ENCODE measurements at places on chromosomes 13 and 19.

GRCh38 chr13:22748866-22749577, 431.8 kb upstream of the SGCG start:
- DNase-seq = no peak

- DNase-seq = no peak
These were observed 80.9 kb upstream of the DOCK9 start for GRCh38 chr13:99058527-99059495.

DNA sequence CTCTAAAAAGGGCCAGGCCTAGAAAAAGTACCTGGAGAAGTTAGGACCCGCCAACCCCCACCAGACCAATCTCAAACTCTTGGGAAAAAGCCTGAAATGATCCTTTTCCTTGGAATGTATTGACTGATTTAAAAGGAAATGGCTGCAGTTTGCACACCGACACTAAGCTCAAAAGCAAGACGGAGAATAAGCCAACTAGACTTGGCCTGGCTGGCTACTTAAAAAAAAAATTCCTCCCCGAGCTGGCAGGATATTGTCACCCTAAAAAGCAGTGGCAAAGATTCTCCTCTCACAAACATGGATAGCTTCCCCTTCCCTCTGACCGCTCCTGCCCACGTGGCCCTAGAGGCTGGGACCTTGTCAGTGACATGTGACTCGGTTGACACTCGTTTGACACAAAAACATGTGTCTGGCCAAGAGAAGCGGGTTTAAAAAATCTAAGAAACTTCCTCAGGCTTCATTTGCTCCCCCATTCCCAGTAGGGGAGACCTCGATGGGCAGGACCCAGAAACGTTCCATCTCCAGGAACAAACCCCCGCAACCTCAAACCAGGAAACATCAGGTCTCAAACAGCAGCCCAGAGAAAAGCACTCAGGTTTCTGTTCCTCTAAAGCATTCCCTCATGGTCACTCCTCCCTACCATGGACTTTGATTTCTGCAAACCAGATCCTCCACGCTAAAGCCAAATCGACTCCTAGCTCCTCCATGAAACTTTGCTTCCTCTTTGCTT, 1.3 kb downstream of the RFX1 start:
- no peak for DNase-seq

GRCh38 chr19:41903193-41903953, 20.4 kb downstream of the ARHGEF1 start:
- no peak for DNase-seq

- no peak for DNase-seq
These were observed 19.4 kb downstream of the MLLT1 start for GRCh38 chr19:6260376-6260775.

GRCh38 chr13:99208185-99208584, 7.5 kb downstream of the UBAC2 start:
- no peak for DNase-seq

DNA sequence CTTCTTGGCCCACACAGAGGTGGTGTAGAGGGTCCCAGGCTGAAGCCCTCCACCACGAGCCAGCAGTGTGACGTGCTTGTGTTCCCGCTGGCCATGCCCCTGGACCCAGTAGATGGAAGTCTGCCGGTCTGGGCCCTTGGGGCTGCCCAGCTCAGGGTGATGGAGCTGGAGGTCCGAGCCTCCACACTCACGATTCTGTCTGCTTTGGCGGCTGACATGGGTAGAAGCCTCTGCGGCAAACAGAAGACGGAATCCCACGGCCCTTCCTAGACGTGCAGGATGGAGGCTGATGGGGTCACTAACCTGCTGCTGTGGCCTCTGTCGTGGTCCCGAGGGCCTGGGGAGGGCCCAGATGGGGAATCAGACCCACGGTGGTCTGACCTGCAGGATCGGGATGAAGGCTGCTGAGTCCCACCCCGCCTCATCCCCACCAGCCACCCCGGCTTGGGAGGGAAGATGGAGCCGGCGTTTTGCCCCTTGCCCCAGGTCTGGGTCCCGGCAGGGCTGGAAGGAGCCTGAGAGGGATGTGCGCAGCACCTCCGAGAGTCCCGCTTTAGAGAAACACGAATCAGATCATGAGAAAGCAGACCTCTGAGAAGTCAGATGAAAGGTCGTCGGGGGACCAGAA, 4.4 kb downstream of the TMEM86B start:
- DNase-seq = no peak

DNA sequence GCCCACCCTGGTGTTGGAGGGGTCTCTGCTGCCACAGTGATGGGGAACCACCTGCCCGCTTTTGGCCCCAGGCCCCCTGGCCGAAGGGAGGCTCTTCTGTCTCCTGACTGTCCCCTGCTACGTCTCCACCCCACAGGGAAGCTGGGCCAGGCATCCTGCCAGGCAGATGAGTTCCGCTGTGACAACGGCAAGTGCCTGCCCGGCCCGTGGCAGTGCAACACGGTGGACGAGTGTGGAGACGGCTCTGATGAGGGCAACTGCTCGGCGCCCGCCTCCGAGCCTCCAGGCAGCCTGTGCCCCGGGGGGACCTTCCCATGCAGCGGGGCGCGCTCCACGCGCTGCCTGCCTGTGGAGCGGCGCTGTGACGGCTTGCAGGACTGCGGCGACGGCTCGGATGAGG, 11.0 kb downstream of the LRP3 start:
- DNase-seq = no peak

DNA sequence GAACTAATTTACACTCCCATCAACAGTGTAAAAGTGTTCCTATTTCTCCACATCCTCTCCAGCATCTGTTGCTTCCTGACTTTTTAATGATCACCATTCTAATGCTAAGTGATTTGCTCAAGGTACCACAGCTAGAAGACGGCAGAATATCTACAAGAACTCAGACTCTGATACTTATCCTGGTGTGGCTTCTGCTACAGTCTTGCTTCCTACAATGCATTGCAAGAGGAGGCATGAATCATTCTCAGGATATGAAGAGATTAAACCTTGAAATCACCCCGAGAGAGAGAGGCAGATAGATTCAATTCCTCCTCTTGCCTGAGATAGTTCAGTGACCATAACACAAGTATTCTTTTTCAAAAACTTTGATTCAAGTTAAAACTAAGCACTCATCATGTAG, 306.4 kb downstream of the TBC1D4 start:
- DNase-seq = no peak

DNA sequence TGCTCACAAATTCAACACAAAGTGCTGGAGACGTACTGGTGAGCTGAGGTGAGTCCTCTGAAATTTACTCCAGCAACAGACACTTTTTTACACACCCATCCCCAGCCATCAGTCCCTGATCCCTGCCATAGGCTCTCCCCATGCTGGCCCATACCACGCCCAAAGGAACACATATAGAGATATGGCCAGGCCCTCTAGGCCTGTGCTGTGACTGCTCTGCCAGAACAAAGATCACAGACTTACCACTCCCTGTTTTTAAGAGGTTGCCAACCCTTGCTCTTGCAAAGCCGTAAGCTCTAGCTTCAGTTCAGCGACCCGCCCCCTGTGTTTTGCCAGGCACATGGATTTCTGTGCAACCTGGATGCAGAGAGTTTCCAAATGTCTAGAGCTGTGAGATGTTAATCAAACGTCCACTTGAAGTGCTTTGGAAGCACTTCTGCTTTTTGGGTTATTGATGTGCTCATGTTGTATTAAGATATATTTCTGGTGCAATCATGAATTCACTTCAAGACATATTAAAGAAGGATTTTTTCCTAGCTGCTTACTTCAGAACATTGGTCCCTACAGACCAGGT, 59.7 kb downstream of the DLEU7 start:
- no peak for DNase-seq

GRCh38 chr13:22112956-22113745, 442.3 kb downstream of the FGF9 start:
- no peak for DNase-seq

DNA sequence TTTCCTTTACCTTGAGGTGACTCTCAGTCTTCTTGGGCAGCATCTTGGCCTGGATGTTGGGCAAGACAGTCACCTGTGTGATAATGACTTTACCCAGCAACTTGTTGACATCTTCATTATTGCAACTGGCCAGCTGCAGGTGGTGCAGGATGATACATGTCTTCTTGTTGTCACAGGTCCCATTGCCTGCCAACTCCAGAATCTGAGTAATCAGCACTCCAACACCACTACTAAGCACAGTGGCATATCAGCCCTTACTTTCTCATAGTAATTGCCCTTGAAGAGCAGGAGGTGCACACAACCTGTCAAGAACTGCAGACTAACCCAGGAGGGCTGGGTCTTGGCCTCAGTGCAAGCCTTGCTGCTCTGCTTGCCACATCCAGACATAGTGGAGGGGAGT, 57.8 kb downstream of the CCNA1 start:
- no peak for DNase-seq

DNA sequence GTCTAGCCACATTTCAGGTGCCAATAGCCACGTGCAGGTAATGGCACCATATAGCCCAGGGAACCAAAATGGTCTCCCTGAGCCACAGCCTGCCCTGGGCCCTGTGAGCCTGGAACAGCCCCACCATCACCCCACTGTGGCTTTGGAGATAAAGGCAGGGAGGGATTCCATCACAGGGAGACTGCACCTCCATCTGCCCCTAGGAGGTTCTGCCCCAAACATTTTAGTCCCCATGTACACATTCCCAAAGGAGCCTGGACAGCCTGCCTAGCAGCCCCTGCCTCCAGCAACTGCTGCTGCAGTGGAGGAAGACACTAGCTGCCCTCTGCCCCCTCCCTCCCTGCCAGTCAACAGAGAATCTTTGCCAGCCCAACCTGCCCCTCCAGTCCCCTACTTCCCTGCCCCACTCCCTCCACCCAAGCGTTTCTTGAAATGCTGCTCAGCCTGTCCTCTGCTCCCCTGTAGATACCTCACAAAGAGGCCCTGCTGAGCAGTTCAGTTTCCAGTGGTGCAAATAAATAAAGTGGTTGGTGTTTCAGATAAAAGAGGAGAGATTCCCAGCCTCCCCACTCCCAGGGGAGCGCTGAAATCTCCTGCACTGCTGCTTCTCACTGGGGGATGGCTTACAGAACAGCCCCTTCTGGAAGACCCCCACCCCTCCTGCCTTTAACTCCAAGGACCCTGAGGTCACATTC, 921.8 kb downstream of the UQCRFS1 start:
- no peak for DNase-seq

- no peak for DNase-seq
These were observed 35.4 kb downstream of the COLGALT1 start for GRCh38 chr19:17590866-17591265.

GRCh38 chr19:10776900-10777650, 58.9 kb downstream of the TMED1 start:
- DNase-seq = no peak

- no peak for DNase-seq
These were observed 525.9 kb downstream of the GPC6 start for GRCh38 chr13:93752541-93752940.

- DNase-seq = no peak
These were observed 10.7 kb downstream of the PTPRH start for GRCh38 chr19:55198651-55199050.

DNA sequence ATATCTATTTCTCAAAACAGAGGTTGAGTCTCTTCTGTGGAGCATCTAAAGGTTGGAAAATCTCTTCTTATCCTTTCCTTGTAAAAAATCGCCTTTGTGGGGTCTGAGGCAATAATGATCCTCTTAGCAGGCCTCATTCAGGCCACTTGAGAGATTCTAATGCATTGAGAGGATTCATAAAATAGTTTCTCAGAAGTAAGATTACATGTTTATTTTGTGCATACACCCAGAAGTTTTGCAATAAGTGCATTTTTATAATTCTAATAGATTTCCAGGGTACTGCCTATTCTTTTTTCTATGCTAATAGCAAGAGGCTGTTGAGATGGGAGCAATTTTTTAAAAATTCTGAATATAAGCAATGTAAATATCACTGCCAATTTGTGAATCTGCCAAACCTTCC, 342.2 kb upstream of the KLF12 start:
- DNase-seq = no peak

- DNase-seq = peak; percentile 48
These were observed 52.9 kb downstream of the OR10H4 start for GRCh38 chr19:16001481-16002312.

DNA sequence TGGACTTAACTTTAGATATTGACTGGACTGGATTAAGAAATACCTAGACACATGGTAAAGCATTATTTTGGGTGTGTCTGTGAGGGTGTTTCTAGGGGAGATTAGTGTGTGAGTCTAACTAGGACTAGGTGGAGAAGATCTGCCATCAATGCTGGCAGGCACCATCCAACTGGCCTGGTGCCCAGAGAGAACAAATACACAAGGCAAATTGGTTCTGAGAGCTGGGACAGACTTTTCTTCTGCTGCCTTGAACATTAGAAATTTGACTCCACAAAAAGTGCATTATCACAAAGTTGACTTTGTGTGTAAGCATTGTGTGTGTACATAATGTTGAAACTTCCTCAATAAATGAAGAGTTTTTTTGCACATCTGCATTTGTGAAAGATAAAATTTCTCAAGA, 522.1 kb downstream of the SUCLA2 start:
- DNase-seq = no peak

DNA sequence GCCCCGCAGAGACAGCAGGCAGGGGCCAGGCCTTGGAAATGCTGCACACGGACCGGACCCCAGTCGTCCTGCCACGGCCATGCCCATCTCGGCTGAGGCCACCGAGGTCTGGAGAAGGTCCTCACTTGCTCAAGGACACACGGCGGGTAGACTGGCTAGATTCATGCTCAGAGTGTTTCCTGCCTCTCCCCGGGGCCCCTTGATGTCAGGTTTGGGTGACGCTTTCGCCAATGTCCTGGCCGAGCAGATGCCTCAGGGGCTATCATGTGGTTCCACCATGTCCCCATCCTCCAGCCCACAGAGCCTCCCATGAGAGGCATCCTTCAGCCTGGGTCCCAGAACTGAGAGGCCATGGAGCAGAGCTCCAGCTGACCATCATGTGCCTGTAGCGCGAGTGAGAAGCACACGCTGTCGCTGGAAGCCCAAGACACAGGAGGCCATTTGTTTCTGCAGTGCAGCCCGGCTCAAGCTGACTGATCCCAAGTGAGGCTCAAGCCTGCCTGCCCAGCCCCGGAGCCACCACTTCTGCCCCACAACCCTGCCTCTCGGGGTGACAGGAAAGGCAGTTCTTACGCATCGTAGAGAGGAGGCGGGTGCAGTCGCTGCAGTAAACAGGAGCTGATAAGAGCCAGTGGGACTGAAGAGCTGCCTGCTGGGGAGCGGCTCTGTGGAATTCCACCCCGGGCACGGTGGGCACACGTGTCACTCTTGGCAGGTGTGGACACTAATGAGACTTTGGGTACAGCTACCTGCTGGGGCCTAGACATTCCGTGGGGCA, 53.9 kb upstream of the GAS6 start:
- DNase-seq = no peak

DNA sequence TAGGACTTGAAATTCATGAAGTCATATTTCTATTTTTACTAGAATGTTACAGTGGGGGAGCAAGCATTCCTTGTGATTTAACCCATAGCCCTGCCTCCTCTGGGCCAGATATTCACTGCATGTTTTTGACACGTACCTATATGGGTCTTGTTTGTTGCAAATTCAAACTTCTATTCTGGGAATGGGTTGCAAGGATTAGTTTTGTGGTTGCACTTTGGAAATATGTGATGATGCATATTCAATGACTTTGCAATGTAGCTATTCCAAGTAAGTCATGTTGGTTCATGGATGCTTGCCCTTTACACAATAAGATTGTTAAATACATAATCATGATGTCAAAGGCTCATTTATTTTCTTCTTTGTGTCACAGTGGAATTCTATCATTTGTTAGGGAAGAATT, 440.8 kb downstream of the TDRD3 start:
- DNase-seq = no peak

All from activated naive CD4-positive, alpha-beta T cell treated with anti-CD3 and anti-CD28 coated beads, Interleukin-2, amount 50 U/mL, for 16 hours (primary cell).